Activated CD8-positive, alpha-beta T cell treated with anti-CD3 and anti-CD28 coated beads, Interleukin-2, amount 10 ng/mL, durations not matched to agents 7 days and 5 days (primary cell): ENCODE measurements at places on chromosomes 5 and 9.

GRCh38 chr9:69971643-69972449, 71.8 kb upstream of the MAMDC2 start:
- peak; percentile 66 for DNase-seq

DNA sequence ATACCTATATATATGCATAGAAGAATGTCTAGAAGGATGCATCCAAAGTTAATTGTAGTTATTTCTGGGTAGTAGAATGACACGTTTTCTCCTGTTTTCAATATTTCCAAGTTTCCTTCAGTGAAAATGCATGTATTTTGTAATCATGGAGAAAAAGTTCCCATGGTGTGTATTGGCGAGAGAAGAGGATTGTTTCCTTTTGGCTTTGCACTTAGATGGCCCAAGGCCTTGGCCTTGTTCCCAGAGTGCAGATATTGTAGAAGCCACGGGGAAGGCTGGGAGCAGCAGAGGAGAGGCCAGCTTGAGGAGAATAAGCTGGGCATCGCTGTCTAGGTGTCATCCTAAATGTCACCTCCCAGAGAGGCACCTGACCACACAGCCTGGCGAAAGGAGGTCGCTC, 44.0 kb downstream of the IRF1 start:
- DNase-seq: no peak

DNA sequence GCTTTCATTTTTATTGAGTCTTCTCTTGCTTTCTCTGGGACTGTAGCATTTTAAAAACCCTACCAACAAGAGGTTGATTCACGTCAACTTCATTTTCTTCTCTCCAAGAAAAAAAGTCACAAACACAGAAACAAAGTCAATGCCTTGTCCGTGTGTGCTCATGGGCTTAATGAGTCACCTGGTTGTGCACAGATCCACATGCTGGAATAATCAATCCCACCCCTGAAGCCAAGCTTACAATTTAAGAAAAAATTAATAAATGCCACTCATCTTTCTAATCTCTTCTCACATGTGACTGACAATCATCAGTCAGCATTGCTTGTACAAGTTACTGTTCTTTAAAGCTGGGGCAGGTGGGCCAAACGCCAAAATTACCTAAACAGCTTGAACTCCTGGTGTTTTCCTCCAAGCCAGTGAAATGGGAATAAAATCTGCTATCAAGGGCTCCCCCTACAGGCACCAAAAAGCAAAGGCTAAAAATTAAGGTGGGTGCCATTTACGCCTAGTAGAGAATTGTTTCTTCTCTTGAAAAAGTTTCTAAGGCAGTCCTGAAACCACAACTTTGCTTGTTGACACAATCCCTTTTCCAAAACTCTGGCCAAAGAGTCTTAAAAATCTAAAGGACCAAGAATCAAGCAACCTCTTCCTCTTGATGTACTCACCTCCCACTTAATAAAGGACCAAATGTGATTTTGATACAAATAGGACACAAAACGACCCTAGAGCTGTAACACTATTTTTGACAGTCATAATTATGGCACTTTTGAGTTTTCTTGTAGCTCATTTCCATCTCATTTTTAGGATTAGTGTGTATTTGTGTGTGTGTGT, 21.3 kb downstream of the TRMO start:
- DNase-seq: peak; percentile 46

DNA sequence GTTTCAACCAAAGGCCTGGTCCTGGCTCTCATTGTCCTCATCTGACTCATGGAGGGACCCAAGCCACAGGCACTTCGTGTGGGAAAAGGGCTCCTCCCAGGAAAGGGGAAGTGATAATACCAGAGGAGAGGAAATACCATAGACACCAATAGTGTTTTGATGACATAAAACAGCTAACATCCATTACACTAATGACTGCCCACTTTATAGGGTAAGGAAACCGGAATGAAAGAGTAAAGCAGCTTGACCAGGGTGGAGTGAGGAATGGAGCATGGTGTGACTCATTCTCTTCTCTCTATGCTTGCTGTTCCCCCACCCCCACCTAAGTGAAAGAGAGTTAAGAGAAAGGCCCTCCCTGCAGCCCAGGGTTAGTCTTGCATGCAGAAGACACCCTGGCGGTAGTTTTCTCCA, 67.4 kb upstream of the HRH2 start:
- no peak for DNase-seq

- no peak for DNase-seq
Observed at GRCh38 chr5:113163328-113163727, 186.7 kb downstream of the DCP2 start.

DNA sequence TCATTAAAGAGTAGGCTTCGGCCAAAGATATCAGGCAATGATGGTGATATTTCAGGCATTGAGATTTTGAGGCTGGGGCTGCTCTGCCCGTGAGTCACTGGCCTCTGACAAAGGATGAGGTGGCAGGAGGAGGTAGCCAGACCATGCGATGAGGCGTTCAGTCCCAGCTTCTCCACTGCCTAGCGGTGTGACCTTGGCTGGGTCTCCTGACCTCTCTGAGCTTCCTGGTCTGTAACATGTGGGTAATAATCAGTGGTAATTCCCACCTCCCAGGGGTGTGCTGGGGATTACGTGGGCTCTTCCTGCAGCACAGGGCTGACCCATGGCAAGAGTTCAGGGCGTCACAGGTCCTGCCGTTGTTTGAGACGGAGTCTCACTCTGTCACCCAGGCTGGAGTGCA, 73.2 kb upstream of the RAPGEF1 start:
- no peak for DNase-seq

- DNase-seq: no peak
Observed at GRCh38 chr5:112165399-112165798, 253.7 kb downstream of the EPB41L4A start.

DNA sequence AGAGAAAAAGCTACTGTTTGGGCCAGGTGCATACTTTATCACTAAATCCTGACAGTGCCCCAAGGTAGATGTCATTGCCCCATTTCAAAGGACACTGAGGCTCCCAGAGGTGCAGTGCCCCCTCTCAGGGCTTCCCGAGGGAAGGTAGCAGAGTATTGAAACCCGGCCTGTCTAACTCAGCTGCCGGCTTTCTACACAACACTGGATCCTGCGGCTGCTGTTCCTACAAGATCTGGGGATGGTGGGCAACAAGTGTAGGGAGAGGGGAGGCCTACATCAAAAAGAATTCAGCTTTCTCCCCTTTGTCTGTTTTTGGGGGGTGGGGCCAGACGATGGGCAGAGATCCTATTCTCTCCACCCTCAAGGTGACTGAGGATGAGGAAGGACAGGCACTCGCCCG, 200.8 kb downstream of the DAB2IP start:
- no peak for DNase-seq

GRCh38 chr5:78005021-78005785, 229.1 kb upstream of the TBCA start:
- DNase-seq: no peak

DNA sequence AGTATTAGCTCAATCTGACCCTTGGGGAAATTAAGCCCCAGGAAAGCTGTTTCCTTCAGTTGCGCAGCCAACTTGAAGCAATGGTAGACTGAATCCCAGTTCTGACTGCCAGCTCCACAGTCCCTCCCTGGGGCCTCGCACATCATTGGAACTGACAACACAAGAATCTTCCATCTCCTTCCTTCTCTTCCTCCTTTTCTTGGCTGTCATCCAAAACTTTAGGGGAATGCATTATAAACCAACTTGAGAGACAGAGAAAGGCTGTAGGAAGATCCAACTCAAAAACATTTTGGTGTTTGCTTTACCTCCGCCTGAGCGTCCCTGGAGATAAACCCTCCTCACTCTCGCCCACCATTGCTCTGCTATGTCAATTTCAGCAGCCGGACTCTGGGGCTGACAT, 16.6 kb downstream of the KCNIP1 start:
- no peak for DNase-seq

DNA sequence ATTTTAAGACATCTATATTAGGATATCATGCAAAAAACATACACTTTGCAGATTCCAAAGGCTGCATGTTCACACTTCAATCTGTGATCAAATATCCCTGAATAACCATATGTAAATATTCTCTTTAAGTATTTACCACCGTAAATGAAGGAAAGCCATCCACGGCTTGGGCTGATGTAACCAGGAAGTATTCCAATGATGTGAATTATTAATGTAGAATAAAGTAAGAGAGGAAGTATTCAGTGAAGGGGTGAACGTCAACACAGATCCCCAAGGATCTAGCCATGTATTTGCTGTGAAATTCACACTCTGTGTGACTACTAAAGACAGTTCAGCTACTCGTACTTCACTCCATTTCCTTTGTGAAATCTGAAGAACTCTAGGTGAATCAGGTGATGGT, 75.2 kb downstream of the CDH6 start:
- no peak for DNase-seq

GRCh38 chr9:83198371-83198770, 135.4 kb upstream of the RASEF start:
- no peak for DNase-seq

- DNase-seq: no peak
Observed at GRCh38 chr5:110894805-110895204, 156.0 kb downstream of the SLC25A46 start.

DNA sequence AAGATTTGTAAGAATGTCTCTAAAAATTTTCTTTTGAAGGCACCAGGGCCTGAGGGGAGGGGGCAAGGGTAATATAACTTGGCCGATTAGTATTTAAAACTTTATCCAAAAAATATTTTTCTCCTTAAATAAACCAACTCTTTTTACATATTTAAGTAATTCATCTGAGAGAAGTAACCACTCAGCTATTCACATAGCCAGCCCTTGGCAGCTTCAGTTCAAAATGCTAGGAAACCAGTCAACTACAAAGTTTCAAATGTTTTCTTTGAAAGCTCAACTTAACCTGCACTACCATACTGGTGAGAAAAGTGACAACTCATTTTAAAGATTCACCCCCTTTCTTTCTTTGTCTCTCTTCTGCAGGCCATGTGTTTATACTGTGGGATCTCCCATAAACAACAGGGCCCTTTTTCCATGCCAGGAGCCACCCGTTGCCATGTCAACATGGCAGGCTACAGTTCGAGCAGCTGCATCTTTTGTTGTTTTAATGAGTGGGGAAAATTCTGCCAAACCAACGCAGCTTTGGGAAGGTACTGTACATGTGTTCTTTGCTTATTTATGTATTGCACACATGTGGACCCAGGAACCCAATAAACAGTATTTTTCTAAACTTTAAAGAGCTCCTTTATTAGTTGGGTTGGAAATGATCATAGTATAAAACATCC, 46.3 kb downstream of the AOPEP start:
- no peak for DNase-seq

GRCh38 chr5:168898247-168898911, 319.2 kb upstream of the PANK3 start:
- DNase-seq: no peak

DNA sequence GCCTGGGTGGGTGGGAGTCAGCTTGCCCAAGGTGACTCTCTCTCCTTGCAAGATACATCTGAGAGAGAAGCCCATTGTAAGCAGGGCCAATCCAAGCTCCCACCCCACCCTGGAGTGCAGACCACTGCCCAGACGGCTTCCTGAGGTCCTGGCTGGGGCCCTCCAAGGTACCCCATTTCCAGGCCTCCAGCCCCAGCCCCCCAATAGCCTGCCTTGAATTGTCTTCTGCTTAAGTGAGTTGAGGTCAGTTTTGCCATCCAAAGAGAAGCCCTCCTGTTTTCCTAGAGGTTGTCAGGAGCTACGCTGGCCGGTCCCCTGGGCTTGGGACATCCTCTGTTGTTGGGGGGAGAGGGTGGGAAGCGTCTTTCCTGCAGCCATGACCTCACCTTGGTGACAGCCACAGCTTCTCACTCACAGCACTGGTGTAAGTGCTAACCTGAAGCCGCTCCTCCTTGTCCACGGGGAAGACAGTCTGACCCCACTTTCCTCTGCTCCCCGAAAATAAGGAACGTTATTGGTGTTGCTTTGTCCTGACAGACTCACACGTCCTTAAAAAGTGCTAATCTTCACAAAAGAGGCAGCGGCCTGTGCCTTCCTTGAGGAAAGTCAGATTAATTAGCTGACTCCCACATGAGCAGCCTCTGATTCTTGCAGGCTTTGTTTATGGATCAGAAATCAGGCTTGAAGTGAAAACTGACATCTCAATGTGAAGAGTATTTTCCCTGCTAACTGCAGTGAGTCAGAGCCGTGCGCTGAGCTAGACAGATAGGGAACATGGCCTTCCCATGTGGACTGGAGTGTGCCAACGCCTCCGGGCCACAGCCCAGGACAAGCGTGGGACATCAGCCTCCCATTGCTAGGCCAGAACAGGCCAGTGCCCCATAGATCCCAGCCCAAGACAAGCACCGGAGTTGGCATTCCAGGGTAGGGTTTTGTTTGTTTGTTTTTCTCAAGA, 52.3 kb downstream of the ADAMTS2 start:
- no peak for DNase-seq

GRCh38 chr5:98492258-98492657, 281.2 kb upstream of the RGMB start:
- DNase-seq: no peak

DNA sequence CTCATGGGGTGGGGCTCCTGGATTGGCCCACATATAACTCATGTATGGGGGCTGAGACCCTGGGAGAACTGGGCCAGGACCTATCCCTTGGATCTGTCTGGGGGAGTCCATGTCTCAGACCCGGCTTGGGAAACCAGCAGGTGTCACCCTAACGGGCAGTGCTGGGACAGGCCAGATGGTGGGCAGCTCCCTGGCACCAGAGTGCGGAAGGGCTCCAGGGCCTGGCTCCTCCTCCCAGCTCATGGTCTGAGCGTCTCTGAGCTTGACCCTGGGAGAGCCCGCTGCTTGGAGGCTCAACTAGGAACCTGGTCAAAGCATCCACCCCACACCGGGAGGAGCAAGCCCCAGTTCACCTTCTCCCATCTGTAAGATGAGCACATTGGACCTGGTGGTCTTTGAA, 15.5 kb upstream of the NCS1 start:
- no peak for DNase-seq

GRCh38 chr5:9058161-9058560, 487.7 kb downstream of the SEMA5A start:
- no peak for DNase-seq

- DNase-seq: no peak
Observed at GRCh38 chr9:92486371-92486770, 4.1 kb upstream of the ASPN start.

DNA sequence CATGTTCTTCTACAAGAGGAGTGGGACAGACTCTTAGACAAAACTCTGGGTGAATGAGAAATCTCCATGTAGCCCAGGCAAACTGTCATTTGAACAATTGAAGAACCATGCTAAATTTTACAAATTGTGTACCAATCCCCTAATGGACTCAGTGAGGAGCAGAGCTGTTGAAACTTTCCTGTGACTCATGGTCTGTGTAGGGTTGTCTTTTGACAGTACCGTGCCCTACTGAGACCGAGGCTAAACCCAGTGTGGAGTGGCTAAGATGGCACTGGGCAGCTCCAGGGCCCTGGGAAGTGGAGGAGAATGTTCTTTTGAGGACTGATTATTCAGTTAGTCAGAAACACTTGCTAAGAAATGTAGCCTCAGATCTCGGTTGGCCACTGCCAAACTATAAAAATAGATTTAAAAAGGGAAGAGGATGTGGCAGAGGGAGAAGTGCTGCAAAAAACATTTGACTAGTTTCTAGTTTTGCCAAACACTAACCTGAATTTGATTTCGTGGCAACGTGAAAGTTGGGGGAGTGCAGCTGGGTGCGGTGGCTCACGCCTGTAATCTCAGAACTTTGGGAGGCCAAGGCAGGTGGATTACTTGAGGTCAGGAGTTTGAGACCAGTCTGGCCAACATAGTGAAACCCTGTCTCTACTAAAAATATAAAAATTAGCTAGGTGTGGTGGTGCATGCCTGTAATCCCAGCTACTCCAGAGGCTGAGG, 24.7 kb downstream of the POU4F3 start:
- DNase-seq: no peak

- DNase-seq: no peak
Observed at GRCh38 chr5:166671811-166672210, 1619.6 kb upstream of the WWC1 start.
